ENCODE measurements at places on chromosomes 11 and 22.

- no peak for DNase-seq
Measured at GRCh38 chr11:115618428-115618827, 114.2 kb upstream of the CADM1 start.

GRCh38 chr11:118924591-118925585 lies 838 bp downstream of the BCL9L start:
- no peak for DNase-seq

DNA sequence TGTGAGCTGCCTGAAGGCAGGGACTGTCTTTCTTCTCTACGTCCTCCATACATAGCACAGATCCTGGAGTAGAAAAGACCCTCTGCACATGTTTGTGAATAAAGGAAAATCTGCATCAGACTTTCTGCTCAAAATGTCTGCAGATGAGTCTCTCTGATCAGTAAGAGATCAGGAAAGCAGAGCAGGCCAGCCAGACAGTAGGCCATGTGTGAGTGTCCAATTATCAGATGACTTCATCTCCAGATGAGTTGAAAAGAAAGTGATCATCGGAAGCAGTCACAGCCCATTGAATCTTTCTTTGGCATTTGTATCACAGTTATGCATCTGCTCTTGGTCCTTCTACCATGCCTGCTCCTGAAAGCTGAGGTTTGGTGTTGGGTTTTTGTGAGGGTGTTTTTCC lies 298.7 kb upstream of the NCAM1 start:
- no peak for DNase-seq

DNA sequence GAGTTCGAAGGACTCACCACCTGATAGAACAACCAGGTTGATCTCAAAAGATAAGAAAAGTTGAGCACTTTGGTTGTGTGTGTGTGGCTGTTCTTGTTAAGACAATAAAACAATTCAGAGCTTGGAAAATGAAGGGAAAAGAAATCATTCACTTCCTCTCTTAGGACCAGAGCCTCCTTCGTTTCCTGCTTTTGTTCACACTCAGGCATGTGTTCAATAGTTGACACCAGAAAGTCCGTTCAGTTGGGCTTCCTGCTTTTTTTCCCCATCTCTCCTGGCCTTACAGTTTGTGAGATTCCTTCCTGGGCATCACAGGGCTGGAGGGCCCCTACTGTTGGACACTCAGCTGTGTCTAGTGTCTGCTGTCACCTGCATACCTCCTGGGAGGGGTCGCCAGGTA lies 48.0 kb downstream of the TSPAN18 start:
- no peak for DNase-seq

DNA sequence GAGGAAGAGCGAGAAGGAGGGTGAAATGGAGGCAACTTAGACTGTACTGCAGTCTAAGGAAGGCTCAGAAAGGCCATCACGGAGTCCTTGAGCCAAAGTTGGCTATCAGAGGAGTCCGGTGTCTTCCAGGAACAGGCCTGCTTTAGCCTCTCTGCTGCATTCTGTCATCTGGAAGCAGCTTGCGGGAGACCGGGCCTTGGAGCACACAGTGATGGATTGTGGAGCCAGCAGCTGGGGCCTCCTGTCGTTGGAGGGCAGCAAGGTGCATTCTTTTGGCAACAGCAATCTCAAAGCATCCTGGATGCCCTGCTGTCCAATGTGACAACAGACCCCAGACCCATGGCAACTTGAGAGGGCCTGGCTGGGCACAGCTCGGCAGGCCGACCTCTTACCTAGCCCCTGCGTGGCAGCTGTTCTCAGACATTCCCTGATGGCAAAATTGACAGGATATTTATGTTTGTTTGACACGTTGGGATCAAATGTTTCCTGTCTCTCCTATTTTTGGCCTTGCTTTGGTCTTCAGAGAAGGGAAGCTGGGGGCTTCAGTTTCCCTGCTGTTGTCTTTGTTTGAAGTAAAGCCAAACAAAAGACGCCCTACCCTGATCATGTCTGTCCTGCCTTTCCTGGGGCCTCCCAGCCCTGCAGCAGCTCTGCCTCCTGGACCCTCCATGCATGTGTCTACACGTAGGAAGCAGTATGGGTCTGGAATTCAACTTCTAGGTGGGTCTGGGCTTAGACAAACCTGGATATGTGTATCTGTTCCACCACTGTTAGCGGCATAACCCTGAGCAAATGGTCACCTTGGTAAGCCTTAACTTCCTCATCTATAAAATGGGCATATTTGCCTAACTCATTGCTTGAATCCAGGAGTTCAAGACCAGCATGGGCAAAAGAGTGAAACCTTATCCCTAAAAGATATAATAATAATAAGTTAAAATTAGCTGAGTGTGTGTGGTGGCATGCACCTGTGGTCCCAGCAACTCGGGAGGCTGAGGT lies 43.9 kb upstream of the LMO2 start:
- no peak for DNase-seq
